ENCODE measurements at places on chromosomes 3 and 15. TPM values are rescaled to one million over a fixed set of nuclear protein-coding genes. Genes with fewer than 3 reads are reported as not detected.

The IREB2 gene
- total RNA-seq, result 44.1 TPM

The CCDC54 gene
- total RNA-seq, result not detected

The ARGFX gene
- total RNA-seq, result not detected

The LMAN1L gene
- 0.42 TPM for total RNA-seq

The FAM107A gene
- 197 TPM for total RNA-seq

The C3orf85 gene
- total RNA-seq, result not detected

The ASB14 gene
- not detected for total RNA-seq

The ARHGAP31 gene
- total RNA-seq, result 43.9 TPM

GRCh38 chr15:34883633-34884032, 85.9 kb downstream of the AQR start:
- DNase-seq, result no peak

GRCh38 chr15:98850961-98851572, 156.5 kb downstream of the PGPEP1L start:
- peak; percentile 53 for DNase-seq

- DNase-seq, result peak; percentile 66
These were observed 489.8 kb upstream of the PROK2 start for GRCh38 chr3:72274493-72275330.

DNA sequence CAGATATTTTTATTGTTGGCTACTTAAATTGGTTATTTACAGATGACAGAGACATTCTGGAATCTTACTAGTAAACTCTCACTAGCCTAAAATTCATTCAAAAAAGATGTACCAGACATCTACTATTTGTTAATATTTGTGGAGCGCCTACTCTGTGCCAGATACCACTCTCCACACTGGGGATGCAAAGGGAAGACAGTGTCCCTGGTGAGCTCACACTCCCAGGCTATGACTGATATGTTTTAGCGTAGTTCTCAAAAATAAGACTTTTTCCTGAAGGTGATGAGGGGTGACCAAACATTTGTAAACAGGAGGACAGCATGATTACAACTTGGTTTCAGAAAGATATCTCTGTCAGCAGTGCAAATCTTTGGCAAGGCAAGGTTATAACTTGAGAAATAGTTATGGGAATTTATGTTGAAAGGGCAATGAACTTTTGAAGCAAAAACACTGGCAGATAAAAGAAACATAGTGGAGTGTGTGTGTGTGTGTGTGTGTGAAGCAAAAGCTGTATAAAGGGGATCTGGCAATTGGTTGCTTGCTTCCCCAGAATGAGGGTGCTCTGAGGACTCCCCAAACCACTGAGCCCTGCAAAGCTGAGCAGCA, 51.2 kb downstream of the HACD2 start:
- no peak for DNase-seq

DNA sequence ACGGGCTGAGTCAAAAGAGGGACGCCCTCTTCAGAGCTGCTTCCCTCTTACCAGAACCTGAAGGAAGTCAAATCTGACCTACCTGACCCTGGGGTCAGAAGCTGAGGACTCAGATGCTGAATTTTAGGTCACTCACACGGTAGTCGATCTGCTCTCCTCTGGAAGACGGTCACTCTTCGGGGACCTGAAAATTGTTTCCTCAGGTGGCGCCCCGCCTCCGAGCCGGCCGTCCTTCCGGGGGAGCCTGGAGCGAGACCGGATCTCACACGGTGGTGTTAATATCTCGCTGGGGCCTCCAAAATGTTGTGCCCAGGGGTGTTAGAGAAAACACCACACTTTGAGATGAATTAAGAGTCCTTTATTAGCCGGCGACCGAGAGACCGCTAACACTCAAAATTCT, 737.2 kb downstream of the SI start:
- no peak for DNase-seq

- DNase-seq, result no peak
These were observed 35.7 kb upstream of the IGF1R start for GRCh38 chr15:98612490-98613110.

- DNase-seq, result no peak
These were observed 214.4 kb downstream of the PCCB start for GRCh38 chr3:136464502-136464901.

DNA sequence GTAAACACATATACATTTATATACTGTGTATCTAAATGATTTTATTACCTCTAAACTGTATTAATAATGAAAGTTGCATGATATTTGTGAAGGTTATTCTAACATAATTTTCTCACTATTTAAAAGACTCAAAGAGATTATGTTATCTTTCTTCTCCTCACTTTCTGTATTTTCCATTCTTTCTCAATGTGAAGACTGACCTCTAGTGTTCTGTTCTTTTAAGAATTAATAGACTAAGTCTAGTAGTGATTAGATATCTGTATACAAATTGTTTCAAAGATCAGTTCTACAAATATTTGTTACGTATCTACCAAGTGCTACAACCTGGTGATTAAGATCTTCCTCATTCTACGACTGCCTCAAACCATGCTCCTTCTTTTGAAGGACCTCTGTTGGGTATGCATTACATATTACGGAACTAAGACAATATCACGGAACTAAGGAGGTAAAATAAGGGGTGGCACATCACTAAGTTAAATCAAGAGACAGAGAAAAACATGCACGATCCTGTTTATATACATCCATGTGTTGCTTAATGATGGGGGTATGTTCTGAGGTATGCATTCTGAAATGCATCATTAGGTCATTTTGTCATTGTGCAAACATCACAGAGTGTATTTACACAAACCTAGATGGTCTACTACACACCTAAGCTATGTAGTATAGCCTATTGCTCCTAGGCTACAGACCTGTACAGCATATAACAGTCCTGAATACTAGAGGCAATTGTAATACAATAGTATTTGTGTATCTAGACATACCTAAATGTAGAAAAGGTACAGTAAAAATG, 161.5 kb upstream of the KBTBD8 start:
- no peak for DNase-seq

GRCh38 chr15:76935620-76936019, 4.1 kb downstream of the RCN2 start:
- no peak for DNase-seq

GRCh38 chr15:73284090-73284716, 84.6 kb downstream of the HCN4 start:
- no peak for DNase-seq

DNA sequence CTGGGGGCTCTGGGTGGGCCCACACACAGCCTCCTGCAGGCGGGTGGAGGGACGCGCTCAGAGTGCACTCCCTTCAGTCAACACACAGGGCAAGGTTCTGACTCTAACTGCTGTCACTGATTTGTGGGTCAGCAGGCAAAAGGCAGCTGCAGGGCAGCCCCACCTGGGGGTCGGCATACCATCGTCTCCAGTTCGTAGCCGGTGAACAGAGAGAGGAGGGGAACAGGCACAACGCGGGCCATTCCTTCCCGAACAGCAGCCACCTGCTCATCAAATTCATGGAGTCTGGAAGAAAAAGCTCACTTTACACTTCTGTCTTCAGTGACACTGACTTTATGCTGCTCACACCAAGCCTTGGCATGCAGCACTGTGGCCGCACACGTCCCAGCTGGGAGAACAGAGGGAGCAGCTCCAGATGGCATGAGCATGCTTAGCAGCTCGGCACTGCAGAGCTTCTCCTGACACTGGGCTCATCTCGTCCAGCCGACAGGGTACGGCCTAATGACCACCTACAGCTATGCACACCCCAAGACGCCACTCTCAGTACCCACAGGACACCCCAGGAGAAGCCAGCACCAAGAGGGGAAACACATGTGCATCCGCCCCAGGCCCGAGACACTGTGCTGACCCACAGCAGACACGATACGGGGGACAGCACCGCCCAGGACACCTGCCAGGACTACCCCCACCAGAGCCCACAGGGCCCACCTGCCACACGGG, 14.4 kb upstream of the OCA2 start:
- DNase-seq, result no peak

DNA sequence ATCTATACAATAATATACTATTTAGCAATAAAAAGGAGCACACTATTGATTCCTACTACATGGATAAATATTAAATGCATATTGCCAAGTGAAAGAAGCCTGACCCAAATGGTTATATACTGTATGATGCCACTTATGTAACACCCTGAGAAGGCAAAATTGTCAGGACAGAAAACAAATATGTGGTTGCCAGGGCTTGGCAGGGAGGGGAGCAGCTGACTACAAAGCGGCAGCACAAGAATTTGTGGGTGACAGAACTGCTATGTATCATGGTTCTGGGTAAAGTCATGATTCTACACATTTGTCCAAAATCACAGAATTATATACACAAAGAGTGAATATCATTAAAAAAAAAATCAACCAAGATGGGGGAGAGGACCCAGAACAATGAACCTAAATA, 22.5 kb downstream of the TBC1D2B start:
- DNase-seq, result no peak

GRCh38 chr3:123451186-123451585, 2.3 kb upstream of the ADCY5 start:
- DNase-seq, result no peak

DNA sequence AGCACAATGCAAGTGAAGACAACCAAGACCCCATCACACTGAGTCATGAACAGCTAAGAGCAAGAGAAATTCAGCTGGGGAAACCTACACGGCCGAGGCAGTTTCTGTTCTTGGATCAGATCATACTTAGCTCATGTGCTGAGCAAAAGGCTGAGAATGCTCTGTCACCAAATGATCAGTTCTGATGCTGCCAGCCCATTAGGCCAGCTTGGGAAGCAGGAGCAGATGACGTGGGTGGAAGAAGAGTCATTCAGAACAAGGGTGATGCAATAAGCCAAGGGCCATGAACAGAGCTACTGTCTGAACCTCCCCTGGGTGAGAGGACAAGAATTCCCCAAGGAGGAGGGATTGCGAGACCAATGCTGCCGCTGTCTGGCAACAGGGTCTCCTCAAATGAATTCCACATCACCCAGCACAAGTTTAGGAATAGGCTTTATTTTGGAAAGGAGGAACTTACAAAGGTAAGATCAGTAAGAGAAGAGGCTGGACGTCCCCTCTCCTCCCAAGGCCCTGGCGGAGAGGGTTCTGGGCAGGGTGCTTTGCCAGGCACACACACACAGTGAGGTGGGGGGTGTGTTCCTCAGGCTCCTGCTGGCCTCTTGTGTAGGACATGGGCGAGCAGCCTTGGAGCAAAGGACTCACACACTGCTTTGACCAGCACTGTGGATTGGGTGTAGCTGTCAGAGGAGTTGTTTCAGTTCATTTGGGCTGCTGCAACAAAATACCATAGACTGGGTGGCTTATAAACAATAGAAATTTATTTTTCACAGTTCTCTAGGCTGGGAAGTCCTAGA, 65.6 kb upstream of the CTXND1 start:
- no peak for DNase-seq

All from tibial nerve (tissue), 4 donors.